A549 treated with DMSO at 1 μM for 4 hours (cell line): ENCODE measurements at places on chromosomes 13 and 19. TPM values are rescaled to one million over a fixed set of nuclear protein-coding genes. Genes with fewer than 3 reads are reported as not detected.

The DDA1 gene
- 53.8 to 73.0 TPM (median 68.7 TPM) in 5 replicates for total RNA-seq

The CYP2F1 gene
- not detected in 5 replicates for total RNA-seq

The POLR1D gene
- total RNA-seq: 148 to 175 TPM (median 159 TPM) in 5 replicates

The CD79A gene
- 1.1 to 1.2 TPM (median 1.1 TPM) in 5 replicates for total RNA-seq

The LILRB4 gene
- total RNA-seq: not detected in 5 replicates

The TUBA3C gene
- not detected in 5 replicates for total RNA-seq

The PSG1 gene
- 0.21 to 0.52 TPM (median 0.33 TPM) in 5 replicates for total RNA-seq

The MEIS3 gene
- total RNA-seq: 31.2 to 40.3 TPM (median 33.7 TPM) in 5 replicates

The CCDC70 gene
- 0.07 to 0.14 TPM in 2 of 5 replicates, not detected in the others for total RNA-seq

The ZNF45 gene
- total RNA-seq: 9.6 to 13.0 TPM (median 11.3 TPM) in 5 replicates
